ENCODE measurements at places on chromosomes 3 and 15. TPM values are rescaled to one million over a fixed set of nuclear protein-coding genes. Genes with fewer than 3 reads are reported as not detected.

- DNase-seq: no peak
Observed at GRCh38 chr3:10672422-10672821, 143.6 kb upstream of the SLC6A11 start.

DNA sequence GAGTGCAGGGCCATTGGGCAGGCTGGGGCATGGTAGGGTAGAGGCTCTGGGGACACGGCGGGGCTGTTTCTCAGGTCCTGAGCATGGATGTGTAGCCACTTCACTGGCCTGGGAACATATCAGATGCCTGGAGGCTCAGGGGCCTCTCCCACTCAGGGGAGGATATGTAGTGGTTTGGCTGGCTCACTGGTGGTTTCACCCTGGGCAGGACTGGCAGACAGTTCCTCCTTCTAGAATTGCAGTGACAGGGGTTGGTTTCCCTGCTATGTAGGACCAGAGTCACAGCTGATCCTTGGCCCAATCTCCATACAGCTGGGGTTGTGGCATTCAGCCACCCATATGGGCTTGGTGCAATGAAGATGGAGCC is 4.8 kb upstream of the ARHGAP31 start:
- no peak for DNase-seq

GRCh38 chr3:169085827-169086226 is 577.7 kb downstream of the MECOM start:
- no peak for DNase-seq

GRCh38 chr3:54849360-54849759 is 78.5 kb downstream of the LRTM1 start:
- no peak for DNase-seq

GRCh38 chr3:182023843-182024242 is 312.1 kb downstream of the SOX2 start:
- no peak for DNase-seq

DNA sequence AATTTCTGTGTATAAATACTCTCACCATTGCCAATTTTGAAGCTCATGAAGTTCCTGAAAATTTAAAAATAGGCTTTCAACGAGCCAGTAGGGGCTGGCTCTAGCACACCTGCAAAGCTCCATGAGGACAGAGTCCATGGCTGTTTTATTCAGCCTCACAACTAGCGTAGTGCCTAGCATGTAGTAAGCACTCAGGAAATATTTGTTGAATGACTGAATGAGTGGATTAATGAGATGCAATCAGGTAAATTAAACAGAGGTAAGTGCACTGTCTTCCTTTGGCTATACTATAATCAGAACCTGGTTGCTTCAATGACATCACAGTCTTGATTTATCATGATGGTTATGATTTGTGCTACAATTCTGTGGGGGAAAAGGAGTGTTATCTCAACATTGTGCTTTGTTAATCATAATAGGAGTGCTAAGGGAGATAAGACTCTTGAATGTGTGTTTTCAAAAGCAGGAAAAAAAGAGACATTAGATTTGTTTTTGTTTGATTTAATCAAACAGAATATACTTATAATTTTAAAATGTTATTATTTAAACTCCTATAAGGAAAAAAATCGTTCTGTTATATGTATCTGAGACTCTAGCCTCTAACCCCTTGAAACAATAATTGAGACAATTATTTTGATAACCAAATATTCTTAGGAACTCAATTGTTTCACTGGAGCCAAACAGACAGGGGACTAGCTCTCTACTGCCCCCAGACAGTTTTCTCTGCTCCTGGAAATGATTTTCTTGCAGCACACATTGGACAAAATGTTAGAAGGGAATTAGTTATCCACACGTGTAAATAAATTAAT is 171.7 kb upstream of the ATP11B start:
- DNase-seq: no peak

GRCh38 chr3:155392138-155392537 is 98.7 kb upstream of the STRIT1 start:
- no peak for DNase-seq

GRCh38 chr3:117217355-117217754 is 507.8 kb downstream of the TUSC7 start:
- DNase-seq: no peak

GRCh38 chr15:74040109-74040850 is 42.1 kb downstream of the GOLGA6A start:
- DNase-seq: no peak

GRCh38 chr3:102177075-102177755 is 257.6 kb upstream of the ZPLD1 start:
- DNase-seq: no peak

- no peak for DNase-seq
Observed at GRCh38 chr15:39468331-39468730, 112.5 kb upstream of the THBS1 start.

GRCh38 chr15:71627188-71627587 is 183.2 kb upstream of the NR2E3 start:
- no peak for DNase-seq

DNA sequence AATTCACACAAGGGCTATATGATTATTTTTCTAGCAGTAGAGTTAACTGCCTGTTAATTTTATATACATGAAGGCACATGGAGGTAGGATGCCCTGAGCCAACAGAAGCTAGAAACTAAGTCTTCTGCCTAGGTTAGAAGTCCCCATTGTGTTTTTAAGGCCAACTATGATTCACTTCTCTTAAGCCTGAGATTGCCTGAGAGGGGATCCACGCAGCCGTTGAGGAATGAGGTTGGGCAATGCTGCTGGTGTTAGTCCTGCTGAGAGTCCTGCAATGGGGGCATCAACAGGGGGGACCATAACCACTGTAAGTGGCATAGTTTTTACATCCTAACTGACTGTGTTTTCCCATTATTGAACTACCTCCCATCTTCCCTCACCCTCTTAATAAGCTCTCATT is 60.1 kb upstream of the PFN2 start:
- DNase-seq: no peak

GRCh38 chr3:147159141-147159540 is 247.2 kb downstream of the ZIC4 start:
- DNase-seq: no peak

DNA sequence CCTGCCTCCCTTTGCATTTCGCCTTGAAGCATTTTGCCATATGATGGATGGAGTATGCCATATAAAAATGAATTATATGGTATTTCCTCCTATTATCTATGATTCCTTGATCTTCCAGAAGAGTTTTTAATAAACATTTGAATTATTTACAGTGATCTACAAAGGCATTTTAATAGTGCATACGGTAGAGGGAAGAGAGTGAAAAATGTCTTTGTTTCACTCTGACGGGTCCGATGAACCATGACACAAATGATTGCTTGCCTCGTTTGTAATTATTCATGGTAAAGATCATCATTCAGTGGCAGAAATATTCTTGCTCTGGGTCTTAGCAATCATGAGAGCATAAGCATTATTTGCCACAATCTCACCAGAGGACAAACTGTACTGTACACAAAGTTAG is 1010.9 kb downstream of the NTRK3 start:
- DNase-seq: no peak

- no peak for DNase-seq
Observed at GRCh38 chr3:46701181-46701939, at the start of gene TMIE. TMIE (plus strand) TSS chr3:46701392; CDS start chr3:46701488, 96 bp downstream.

DNA sequence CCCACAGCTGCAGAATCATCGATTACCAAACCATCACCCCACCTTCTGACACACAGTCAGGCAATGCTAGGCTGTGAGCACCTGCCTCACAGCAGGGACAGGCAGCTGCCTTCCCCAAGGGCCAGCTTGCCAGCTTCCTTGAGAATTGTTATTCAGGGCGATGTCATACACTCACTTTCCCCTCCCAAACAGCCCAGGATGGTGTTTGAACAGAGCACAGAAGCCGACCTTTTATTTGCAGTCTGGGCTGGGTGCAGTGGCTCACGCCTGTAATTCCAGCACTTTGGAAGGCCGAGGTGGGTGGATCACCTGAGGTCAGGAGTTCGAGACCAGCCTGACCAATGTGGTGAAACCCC is 84.5 kb upstream of the HERC1 start:
- DNase-seq: no peak

- DNase-seq: no peak
Observed at GRCh38 chr3:57152151-57153143, 12.7 kb downstream of the IL17RD start.

DNA sequence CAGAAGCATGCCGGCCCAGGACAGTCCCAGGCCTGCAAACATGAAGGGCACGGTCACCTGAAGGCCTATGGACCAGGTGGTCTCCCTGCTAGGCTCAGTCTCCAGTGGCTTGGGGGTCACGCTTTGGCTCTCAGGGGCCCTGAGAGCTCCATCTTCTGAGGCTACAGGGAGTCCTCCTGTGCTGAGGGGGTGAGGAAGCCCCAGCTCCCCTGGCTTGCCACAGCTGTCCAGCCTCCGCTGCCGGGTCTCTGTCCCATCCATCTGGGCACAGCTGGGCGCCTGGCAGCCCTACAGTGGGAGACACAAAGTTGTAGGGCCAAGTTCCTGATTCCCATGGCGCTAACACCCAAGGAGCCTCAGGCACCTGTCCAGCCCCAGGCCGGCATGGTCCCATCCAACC is 16.0 kb downstream of the SLC41A3 start:
- no peak for DNase-seq

DNA sequence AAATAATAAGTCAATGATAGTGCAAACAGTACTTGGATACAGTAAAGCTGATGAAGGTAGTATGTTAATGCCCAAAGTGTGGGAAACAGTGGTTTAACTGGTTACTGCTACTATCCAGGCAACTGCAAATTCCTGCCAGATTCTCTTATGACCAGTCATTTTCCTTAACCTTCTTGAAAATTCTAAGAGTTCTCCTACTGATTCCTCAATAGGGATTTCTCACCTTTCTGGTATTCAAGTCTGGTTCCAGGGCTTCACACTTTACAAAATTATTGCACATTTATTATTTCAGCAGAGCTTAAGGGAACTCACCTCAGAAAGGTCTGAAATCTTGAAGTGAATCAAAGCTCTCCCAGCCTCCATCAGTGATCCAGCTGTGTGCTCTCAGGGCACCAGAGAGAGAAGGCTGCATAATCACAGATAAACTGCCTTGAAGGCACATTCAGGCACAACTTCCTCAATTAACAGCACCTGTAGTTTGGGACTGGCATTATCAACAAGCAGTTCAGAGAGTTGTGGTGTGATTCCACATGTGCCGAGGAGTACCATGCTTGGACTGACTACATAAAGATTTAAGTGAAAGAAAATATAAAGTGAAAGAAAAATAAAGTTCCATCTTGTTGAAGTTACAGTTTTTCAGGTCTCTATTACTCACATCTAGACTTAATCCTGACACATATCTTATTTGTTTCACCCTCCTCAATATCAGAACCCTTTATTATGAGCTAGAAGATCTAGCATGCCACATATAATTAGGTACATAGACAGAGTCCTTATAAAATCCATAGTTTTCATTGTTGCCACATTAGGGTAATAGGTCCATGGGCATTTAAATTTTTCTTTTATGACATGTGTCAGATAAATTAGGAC is 59.5 kb upstream of the TIPARP start:
- peak; percentile 17 for DNase-seq

- DNase-seq: no peak
Observed at GRCh38 chr3:144112036-144112435, 140.4 kb downstream of the DIPK2A start.

DNA sequence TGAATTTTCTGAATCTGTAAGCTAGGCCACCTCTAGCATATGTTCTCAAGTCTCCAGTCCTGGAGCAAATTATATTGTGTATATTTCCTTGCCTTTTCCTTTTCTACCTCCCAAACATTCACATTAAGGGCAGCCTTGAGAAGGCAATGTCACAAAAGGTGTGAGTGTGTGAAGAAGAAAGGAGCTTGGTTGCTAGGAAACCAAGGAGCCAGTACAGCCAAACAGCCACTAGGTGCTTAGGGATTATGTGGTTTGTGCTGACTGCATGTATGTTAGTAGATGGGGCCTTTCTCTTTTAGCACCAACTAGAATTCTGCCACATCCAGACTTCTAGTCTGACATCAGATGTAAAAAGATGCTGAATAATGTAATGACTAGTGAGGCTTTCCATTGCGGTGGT is 118.8 kb upstream of the DAZL start:
- DNase-seq: no peak

DNA sequence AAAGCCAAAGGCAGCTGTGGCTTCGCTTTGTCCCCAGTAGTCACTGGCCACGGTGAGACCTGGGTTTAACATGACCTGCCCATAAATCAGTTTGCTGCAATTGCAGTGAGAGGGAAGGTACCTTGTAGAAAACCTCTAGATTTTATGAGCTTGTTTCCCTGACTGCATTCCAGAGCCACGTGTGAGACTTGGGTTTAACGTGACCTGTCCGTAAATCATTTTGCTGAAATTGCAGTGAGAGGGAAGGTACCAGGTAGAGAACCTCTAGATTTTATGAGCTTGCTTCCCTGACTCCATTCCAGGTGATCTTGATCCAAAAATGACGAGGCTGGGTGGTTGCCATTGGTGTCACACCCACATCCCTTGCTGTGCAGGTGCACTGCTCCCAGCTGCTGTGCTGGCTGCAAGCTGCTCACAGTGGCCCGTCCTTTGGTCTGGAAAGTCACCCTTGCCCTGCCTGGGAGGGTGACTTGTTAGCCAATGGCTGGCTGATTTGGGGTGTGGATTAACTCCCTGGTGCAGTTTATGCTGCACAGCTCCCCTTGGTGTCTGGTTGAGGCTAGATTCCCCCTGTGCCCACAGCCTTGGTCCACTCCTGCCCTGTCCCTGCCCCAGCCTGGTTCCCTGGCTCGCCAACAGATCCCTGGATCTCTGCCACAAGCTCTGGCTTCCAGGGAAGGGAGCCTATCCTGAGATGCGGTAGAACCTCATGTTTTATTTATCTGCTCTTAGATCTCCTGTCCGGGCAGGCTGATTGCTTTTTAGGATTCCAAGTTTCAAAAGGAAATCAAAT is 192.7 kb upstream of the CTDSPL start:
- no peak for DNase-seq

- DNase-seq: no peak
Observed at GRCh38 chr3:159953325-159954085, 35.1 kb upstream of the IL12A start.

DNA sequence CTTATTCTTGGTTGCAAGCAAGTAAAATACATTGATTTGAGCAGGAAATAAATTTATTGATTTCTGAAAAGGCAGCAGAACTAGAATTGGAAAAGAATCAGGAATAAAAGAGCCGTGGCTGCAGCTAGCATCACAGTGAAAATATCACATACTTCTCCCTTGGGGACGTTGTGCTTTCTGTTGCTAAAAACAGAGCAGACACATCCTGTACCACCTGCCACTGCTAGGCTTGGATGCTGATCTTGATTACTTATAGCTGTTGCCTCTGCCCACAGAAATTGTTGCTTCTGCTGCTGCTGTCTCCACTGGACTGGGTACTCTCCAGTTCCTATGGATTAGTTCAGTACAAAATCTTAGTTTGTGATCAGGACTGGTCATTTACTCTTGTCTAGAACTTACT is 283.8 kb downstream of the C3orf38 start:
- peak; percentile 54 for DNase-seq

The TF gene
- total RNA-seq: 0.27 TPM

The PLSCR2 gene
- total RNA-seq: 0.61 TPM

The FILIP1L gene
- total RNA-seq: 0.24 TPM

The FBXW12 gene
- total RNA-seq: not detected

The CATSPER2 gene
- 17.2 TPM for total RNA-seq

The PCSK6 gene
- 1.6 TPM for total RNA-seq

The PLAAT1 gene
- not detected for total RNA-seq

The LDHAL6B gene
- total RNA-seq: not detected

The ONECUT1 gene
- not detected for total RNA-seq
